ENCODE measurements at places on chromosomes 11 and 22. TPM values are rescaled to one million over a fixed set of nuclear protein-coding genes. Genes with fewer than 3 reads are reported as not detected.

- no peak for DNase-seq
These were observed 47.0 kb downstream of the SBF2 start for GRCh38 chr11:10247011-10247410.

GRCh38 chr11:128697645-128698174, 3.8 kb downstream of the FLI1 start:
- DNase-seq: no peak

GRCh38 chr11:56764976-56765375, 16.5 kb upstream of the OR9G4 start:
- DNase-seq: no peak

GRCh38 chr11:2376751-2377451, at the start of gene CD81:
CD81 (plus strand) TSS chr11:2377310; CDS start chr11:2377550, 240 bp downstream.
- DNase-seq: peak; percentile 69

DNA sequence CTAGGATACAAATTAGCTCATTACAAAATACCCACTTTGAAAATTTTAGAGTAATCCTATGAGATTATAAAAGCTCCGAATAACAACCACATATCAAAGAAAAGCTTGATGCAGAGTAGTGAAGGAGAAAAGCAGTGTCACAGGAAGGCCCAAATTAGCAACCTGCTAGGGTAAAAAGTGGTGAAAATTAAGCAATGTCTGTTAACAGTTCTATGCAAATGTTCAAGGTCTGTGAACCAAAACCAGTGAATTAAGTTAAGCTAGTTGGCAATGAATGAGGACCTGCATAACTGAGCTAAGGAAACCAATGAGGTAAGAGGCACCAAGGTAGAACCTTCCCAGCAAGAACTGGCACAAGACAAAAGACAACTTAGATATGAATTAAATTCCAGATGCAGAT, 29.6 kb downstream of the PRDM10 start:
- no peak for DNase-seq

DNA sequence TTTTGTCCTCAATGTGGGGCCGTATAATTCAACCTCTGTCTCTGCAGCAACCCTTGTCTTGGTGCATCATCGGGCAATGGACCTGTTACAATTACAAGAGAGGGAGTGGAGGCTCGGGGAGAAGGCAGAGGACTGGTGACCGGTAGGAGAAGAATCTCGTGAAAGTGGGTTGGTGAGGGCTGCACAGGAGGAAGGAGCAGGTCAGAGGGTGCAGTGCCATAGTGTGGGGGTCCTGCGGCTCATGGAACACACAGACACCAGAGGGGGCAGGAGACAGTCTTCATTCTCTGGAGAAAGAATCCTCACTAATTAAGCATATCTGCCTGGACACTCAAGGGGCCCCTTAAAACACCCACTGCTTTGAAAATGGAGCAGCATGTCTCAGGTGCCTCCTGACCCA, 174.7 kb upstream of the B3GAT1 start:
- DNase-seq: no peak

DNA sequence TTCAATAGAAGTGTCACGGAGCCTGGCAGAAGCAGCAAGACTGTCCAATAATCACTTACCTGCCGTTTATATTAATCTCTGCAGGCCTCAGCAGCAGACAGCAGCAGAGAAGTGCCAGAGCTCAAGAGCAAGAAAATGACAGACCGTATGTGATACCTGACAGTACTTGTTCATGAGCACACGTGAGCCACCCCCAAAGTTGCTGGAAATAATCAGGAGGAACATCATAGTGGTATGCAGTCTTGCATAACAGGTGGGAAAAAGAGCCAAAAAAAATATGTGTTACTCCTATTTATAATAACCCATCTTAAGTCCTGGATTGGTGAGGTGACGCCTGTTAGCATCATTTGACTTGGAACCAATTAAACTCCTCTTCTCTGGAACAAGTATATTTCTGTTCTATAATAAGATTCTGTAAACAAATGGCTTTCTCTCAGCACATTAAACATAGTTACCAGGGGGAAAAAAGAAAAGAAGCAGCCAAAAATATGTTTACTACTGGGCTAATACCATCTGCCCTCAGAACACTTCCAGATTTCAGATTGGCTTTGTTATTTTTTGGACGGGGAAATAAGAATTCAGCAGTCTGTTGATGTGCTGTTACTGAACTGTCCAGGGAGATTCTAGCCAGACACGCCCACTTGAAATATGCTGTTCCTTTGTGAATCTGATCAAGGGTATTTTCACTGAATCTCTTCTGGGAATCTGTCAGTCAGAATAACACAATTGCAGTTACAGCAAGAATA, 7.9 kb upstream of the SLN start:
- DNase-seq: no peak

DNA sequence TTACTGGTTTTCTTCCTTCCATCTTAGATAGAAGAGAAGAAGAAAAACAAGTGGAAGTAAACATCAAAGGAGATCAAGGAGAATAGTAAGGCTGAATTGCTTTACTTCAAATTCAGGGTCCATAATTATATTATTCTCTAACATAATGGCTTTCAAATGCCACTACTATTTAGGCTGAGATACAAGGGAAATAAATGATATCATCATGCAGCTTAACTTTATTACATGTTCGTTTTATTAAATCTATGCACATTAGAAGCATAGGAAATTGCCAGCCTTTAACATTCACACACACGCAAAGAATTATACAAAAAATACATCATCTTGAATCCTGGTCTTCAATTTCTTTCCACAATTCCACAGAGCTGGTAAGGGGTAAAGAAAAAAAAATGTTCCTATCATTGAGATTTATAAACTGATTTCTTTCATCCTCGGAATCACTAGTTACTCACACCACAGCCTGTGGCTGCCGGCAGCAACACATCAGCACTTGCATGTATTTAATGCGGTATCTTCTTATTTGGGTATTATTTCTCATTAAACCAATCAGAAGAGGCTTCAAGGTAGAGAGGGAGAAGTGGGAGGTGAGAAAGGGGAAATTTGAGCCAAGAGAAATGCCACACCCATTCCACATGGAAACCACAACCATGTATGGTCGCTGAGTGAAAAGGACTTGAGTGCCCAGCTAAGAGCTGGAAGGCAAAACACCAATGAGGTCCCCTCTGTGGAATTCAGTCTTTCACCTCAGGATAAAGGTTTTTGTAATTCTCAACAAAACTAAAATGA, 26.3 kb downstream of the SYTL2 start:
- no peak for DNase-seq

DNA sequence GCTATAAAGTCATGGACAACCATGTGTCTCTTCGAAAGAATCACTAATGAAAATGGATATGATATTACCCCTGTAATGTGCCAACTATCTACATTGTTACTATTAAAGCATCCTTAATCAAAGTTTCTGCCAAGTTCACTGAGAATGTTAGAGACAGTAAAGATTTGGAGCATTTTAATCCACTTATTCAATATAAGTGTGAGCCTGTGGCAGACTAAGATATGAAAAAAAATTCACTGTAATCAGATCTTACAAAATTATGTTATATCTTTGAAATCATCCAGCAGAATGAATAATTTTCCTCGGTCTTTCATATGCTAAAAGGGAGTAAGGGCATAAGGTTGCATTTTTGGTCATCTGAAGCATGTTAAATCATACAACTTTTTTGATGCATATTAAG, 49.9 kb downstream of the MAML2 start:
- DNase-seq: no peak

DNA sequence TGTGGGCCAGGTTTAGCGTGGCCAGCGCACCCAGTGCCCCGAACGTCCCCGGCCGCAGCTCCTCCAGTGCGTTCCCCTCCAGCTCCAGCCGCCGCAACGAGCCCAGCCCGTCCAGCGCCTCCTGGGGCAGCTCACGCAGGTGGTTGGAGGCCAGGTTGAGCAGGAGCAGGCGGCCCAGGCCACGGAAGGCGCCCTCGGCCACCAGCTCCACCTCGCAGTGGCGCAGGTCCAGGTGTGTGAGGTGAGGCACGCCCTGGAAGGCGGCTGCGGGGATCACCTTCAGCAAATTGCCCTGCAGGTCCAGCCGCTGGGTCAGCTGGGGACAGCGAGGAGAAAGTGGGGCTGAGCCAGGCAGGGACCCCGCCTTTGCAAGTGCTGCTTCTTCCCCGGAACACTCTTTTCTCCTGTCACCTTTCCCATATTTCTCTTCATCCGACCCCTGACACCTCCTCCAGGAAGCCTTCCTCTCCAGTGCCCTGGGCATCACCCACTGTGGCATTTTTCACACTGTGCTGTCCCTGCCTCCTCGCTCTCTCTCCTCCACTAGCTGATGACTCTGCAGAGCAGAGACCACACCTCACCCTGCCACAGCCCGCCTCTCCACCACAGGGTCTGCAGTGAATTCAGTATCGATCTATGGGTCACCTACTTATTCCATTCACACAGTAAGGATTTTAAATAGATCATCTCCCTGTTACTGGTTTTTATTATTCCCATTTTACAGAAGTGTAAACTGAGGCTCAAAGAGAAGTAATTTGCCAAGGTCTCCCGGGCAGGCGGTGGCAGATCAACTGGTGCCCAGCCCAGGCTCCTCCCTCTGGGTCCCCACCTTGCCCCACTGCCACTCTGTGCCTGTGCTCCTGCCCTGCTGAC, 1.9 kb downstream of the CHADL start:
- no peak for DNase-seq

Gene CFAP68
- 68.5 TPM for total RNA-seq

Measured in testis (tissue), 5 donors.